Cardiac muscle cell (in vitro differentiated cells and primary cell): ENCODE measurements at places on chromosomes 3 and 15. TPM values are rescaled to one million over a fixed set of nuclear protein-coding genes. Genes with fewer than 3 reads are reported as not detected.

DNA sequence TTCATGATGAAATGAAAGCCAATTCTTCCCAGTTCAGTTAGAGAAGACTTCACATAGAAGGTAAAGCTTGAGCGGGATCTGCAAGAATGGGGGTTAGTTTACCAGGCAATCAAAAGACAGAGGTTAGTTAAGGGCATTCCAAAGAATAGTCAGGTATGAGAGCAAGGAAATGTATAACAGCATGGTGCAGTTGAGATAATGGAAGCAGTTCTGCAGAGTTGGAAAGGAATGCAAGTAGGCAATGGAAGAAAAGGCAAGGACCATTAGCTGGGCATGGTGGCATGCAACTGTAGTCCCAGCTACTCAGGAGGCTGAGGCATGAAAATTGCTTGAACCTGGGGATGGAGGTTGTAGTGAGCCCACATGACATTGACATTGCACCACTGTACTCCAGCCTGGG lies 55.0 kb downstream of the LSAMP start:
- H3K27me3 ChIP-seq = no peaks in the 10 kb centered on the region
- no peaks in the 10 kb centered on the region for H3K36me3 ChIP-seq
- DNase-seq = no peak
- no peak overlapping the region for H3K27ac ChIP-seq

DNA sequence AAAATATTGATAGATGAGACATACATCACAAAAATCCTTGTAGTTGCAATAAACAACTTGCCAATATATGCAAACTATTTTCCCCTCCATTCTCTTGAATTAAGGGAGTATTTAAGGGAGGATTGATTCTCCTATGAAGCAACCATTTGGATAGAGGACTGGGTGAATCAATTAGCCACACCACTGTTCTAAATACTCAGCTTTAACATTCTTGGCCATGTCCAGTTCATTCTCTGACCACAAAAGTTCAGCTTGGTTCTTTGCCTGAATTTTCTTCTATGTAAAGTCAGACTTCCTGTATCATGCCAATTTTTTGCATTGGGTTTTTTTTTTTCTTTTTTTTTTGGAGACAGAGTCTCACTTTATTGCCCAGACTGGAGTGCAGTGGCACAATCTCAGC lies 15.8 kb upstream of the SEC11A start:
- no peaks in the 10 kb centered on the region for H3K4me1 ChIP-seq
- H3K27me3 ChIP-seq = no peaks in the 10 kb centered on the region
- no peak overlapping the region for H3K4me3 ChIP-seq
- peak; percentile 84 for DNase-seq
- no peaks in the 10 kb centered on the region for H3K36me3 ChIP-seq
- H3K27ac ChIP-seq = no peak overlapping the region

DNA sequence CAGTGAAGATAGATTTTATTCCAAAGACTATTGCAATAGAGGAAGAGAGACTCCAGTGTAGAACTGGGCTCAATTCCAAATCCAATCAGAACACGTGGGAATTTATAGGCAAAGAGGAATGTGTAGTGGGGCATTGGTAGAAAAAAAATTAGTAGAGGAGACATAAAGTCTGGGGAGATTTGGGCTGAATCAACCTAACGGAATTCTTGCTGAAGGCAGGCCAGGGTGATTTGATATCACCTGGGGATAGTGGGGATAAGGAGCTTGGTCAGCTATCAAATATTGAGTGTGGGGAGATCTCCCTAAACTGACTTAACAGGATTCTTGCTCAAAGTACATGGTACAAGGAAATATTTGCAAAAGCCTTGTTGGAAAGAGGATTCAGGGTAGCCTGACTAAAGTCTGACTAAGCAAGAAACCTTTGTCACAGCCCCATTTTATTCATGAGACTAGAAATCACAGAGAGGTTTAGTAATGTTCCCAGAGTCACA lies 29.6 kb downstream of the SST start:
- no peak overlapping the region for H3K4me3 ChIP-seq
- no peak overlapping the region for H3K27ac ChIP-seq
- H3K36me3 ChIP-seq = no peaks in the 10 kb centered on the region
- no peaks in the 10 kb centered on the region for H3K27me3 ChIP-seq
- H3K4me1 ChIP-seq = no peaks in the 10 kb centered on the region
- DNase-seq = no peak

C15orf39 gene
- total RNA-seq = 28.9 and 35.1 TPM in 2 replicates

DNA sequence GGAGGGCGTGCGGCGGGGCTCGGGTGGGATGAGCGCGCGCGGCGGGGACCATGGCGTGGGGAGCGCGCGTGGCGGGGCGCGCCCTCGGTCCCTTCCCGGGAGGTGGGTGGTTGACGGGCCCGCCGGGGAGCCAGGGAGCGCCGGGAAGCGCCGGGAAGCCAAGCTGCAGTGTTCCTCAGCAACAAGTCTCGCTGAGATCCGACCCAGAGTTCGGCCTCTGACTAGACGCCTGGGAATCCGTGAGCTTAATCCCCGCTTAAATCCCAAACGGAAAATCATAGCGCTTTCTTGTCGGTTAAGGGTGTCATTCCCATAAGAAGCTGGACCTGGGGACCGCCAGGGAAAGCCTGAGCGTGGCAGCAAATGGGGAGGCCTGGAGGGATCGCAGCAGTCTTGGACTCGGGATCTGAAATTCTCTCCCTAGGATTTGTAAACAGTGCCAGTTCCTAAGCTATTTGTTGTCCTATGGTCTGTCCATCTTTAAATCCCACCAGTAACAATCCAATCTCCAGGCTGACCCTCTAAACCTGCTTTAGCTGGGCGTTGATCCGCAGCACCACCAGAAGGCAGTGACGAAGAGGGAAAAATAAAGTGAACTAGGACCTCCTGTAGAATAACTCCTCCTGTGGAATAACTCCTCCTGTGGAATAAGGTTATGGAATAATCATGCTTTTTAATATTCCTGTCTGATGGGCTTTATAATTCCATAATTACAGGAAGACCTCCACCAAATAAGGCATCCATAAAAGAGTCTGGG lies 570 bp upstream of the NEDD4 start:
- peak overlapping the region; percentile 96 for H3K4me3 ChIP-seq
- DNase-seq = no peak
- H3K27ac ChIP-seq = peak overlapping the region; percentile 67
- peaks cover under 1% of the 10 kb centered on the region for H3K27me3 ChIP-seq

DNA sequence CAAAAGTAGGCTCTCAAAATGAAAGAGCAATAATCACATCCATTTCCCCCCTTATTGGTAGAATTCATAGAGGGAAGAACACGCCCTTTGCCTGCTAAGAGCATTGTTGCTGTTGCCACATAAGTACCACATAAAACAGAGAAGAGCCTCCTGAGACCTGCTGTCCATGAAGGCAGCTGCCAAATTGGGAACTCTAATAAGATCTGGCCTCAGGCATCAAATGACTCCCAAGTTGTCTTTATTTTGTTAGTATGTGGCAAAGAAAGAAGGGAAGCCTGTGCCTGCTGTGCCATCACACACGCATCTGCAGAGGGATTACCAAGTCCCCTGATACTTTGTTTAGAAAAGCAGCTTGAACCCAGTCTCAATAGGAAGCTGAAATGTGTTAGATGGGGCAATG lies 23.9 kb downstream of the VGLL3 start:
- no peak overlapping the region for H3K27ac ChIP-seq
- H3K36me3 ChIP-seq = no peaks in the 10 kb centered on the region
- no peak overlapping the region for H3K4me3 ChIP-seq
- H3K27me3 ChIP-seq = no peaks in the 10 kb centered on the region
- H3K4me1 ChIP-seq = no peaks in the 10 kb centered on the region
- no peak for DNase-seq

DNA sequence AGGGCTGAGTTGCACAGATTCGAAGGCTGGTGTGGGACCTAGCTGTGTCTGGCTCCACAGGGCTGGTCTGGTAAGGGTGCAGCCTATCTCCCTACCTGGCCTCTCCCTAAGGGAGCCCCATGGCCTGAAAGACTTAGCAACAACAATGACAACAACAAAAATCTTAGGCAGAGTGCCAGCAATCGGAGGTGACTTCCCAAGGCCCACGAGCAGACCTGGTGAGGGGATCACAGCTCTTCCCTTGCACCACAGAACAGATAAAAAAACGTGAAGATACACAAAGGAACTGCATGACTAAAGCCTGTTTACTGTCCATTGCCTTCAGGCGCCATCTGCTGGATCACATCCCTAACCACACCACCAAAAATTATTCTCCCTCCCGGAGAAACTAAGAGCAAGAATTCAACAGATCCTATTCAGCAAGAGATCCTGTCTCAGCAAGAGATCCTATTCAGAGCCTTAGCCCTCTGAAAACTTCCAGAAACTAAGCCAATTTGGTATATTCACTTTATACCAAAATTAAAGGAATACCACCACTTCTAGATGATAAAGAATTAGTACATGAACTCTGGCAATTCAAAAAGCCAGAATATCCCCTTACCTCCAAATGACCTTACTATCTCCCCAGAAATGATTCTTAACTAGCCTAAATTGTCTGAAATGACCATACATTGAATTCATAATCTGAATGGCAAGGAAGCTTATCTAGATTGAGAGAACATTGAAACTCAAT lies 24.1 kb upstream of the OR5K4 start:
- H3K4me3 ChIP-seq = no peak overlapping the region
- H3K36me3 ChIP-seq = no peaks in the 10 kb centered on the region
- peaks cover 5% of the 10 kb centered on the region for H3K27me3 ChIP-seq
- no peak overlapping the region for H3K27ac ChIP-seq
- H3K4me1 ChIP-seq = no peaks in the 10 kb centered on the region

GRCh38 chr15:64997745-64998375 lies 8.1 kb upstream of the SPG21 start:
- H3K27me3 ChIP-seq = no peaks in the 10 kb centered on the region
- H3K4me1 ChIP-seq = no peaks in the 10 kb centered on the region
- no peak overlapping the region for H3K4me3 ChIP-seq
- H3K36me3 ChIP-seq = peaks cover 3% of the 10 kb centered on the region
- H3K27ac ChIP-seq = no peak overlapping the region

DNA sequence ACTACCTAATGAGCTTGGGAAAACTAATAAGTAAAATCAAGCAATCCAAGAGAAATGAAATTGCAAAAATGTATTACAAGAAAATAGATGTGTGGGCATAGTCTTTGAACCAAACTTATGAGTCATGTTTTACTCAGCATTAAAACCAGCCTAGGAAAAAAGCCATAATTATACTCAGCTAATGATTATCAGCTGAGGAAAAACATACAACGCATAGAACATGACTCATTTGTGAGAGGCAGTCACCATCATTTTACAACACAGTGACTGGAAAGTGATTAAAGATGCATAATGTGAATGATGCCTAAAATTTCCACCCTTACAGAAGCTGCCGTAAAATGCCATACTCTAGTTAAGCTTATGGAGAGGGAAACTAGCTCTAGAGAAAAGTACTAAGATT lies 238.0 kb upstream of the EOMES start:
- no peak for DNase-seq
- H3K27me3 ChIP-seq = no peaks in the 10 kb centered on the region
- no peak overlapping the region for H3K4me3 ChIP-seq
- no peak overlapping the region for H3K27ac ChIP-seq
- H3K36me3 ChIP-seq = no peaks in the 10 kb centered on the region

FANCD2OS gene
- not detected in 2 replicates for total RNA-seq

DNA sequence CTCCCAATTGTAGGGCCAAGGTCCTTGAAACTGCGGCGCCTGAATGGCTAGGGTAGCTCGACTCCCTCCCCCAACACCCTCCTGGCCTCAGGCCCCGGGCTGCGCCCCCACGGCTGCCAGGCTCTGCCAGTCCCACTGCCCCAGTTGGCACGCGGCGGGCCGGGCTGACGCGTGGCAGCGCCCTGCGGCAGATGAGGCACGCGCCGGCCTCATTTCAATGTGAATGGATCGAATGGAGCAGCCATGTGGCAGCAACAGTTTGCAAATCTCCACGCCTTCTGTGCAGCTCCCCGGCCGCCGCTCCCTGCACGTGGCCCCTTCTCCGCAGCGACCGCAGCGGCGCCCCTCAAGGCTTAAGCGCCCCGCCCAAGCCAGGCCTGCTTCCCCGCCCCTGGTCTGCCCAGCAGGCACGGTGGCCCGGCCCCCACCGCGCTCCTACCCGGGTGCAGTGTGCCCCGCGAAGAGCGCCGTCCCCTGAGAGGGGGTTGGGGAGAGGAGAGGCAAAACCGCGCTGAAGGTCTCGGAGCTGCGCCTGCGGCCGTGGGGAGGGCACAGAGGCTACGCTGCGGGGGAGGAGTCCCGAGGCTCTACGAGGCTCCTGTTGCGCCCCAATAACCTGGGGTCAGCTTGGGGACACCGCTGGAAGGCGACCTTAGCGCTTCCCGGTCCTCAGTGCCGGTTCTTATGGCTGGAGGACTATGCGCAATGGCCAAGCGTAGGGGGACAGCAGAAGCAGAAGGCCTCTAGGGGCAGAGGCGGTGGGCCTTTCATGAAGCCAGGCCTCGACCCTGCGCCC lies 3.1 kb upstream of the DLL4 start:
- no peaks in the 10 kb centered on the region for H3K36me3 ChIP-seq
- peaks cover 99% of the 10 kb centered on the region for H3K27me3 ChIP-seq
- H3K4me1 ChIP-seq = peaks cover 11% of the 10 kb centered on the region

COL6A5 gene
- not detected in 2 replicates for total RNA-seq

ARHGEF3 gene
- 9.4 and 12.8 TPM in 2 replicates for total RNA-seq

- H3K27ac ChIP-seq = no peak overlapping the region
- H3K4me3 ChIP-seq = no peak overlapping the region
- H3K36me3 ChIP-seq = peaks cover 22% of the 10 kb centered on the region
- no peaks in the 10 kb centered on the region for H3K27me3 ChIP-seq
- no peak for DNase-seq
- H3K4me1 ChIP-seq = peaks cover 11% of the 10 kb centered on the region
Observed at GRCh38 chr3:179769411-179770247, 116.8 kb downstream of the USP13 start.

GRCh38 chr3:162112719-162113118 lies 616.1 kb downstream of the OTOL1 start:
- H3K27me3 ChIP-seq = no peaks in the 10 kb centered on the region
- no peak for DNase-seq
- H3K4me3 ChIP-seq = no peak overlapping the region
- no peaks in the 10 kb centered on the region for H3K36me3 ChIP-seq
- H3K4me1 ChIP-seq = peaks cover 7% of the 10 kb centered on the region

DNA sequence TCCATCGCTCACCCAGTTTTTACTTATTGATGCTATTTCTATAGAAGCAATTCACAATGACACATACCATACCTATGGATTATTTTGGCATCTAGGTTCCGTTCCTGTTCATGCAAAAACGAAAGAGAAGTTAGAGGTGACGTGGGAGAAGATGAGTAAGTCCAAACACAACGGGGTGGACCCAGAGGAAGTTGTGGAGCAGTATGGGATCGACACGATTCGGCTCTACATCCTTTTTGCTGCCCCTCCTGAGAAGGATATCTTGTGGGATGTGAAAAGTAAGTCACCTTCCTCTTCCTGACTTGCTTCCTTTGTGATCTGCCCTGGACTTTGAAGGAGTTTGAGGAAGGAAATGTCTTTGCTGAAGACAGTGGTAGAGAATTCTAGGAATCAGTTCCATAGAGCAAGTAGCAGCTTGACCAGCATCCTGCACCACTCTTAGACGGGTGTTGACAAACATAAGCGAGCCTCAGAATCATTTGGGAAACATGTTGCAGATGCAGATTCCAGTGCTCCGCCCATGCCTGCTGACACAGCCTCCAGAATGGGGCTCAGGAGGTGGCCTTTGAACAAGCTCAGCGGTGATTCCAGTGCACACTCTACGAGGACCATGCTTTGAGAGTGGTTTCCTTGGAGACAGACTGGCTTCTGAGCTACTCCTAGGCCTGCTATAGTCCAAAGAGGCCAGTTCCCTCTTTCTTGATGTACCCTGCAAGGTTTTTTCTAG lies 78.4 kb upstream of the LIMD1 start:
- no peak for DNase-seq
- peaks cover 22% of the 10 kb centered on the region for H3K36me3 ChIP-seq
- no peaks in the 10 kb centered on the region for H3K4me1 ChIP-seq
- no peak overlapping the region for H3K4me3 ChIP-seq
- H3K27ac ChIP-seq = no peak overlapping the region
